ENCODE measurements at places on chromosomes 13 and 19.
A peak's percentile ranks its signal among the peaks of the same experiment; 100 is the strongest.

GRCh38 chr19:40803170-40803856 lies 4.3 kb downstream of the EGLN2 start:
- no peak for DNase-seq

DNA sequence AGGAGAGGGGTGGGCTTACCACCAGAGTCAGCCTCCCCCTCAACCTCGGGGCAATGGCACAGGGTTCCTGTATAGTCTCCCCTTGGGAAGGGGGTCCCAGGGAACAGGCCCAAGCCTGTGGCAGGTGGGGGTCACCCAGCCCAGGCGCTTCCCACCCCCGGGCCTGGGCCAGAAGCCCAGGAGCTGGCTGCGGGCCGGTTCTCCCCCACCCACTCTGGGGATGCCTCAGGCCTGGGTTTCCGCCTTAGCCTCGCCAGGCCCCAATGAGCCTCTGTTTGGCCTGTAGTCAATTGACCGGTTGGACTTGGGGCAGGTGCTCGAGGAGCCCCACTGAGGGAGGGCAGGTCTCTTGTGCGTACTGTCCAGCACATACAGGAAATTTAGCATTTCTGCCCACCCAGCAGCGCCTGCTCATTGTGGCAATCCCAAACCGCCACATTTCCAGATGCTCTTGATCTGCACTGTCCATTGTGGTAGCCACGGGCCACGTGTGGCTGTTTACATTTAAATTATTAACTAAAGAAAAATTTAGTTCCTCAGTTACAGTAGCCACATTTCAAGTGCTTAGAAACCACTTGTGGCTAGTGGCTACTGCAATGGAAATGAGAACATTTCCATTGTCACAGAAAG lies 9.9 kb downstream of the LYL1 start:
- DNase-seq = no peak

DNA sequence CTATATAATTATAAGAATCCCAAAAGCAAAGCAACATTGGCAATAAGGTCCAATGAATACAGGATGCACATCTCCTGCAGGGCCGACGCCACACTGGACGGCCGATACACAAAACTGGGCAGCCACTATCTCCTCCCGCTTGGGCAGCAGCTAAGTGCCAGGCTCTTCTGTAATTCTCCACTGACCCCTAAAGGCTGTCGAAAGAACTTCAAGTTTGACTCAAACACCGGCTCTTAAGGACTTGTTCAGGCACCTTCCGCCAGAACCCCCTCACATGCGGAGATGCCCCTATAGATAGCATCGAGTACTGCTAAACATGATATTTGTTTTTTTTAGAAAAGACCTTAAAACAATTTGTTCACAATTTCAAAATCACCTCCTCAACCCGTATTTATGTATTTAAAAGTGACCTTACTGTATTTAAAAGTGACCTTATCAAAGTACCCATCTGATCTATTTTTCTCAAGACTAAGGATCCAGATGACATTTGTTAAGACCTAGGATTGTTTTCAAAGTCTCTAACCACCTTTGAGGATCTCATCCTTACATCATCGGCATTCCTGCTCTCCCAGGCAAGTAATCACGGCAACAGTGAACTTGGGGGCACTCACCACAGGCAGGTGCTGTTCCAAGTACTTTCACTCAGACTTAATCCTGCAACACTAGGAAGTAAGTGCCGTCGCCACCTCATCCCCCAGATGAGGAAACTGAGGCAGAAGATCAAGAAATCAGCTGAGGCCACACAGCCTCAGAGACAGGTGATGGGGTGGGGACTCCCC lies 77.8 kb downstream of the TUBGCP3 start:
- no peak for DNase-seq

GRCh38 chr13:49214917-49215376 lies 5.2 kb upstream of the MLNR start:
- no peak for DNase-seq

DNA sequence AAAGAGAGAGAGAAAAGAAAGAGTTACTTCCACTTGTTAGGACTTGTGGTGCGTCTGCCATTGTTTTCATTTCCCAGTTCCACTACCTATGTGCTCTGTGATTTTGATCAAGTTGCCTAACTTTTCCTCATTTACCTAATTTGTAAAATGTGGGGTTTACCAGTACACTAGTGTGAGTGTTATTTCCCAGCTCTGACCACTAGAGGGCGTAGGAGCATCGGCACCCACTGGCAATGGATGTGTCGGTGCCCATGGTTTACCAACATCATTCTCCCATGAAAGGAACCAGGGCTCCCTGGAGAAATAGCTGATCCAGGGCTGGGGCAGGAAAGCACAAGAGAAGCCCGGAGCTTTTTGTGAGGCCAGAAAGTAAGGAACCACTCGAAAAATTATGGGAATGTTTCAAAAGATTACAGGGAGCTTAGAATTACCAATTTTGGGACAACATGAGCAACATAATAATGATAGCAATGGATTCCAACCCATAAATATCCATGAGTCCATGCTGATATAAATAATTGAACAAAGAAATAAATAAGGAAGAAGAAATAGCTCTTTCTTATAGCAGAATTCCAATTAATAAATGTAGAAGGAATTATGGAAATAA lies 15.1 kb upstream of the CEACAM4 start:
- DNase-seq = peak; percentile 15

DNA sequence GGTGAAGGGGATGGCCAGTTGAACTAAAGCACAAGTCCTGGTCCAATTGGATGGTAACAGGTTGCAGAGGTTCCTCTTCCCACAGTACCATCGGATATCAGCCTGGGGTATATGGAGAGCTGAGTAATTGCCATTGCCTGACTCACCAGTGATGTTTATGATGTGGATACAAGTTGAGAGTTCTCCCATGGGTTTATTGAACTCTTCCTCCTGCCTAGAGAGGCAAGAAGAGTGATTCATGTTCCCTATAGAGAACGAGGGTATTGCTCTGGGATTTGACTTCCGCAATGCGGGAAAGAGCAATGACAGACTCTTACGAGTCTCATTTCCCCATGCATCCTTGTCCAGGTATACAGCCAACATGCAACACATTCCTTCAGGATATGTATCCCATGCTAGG lies 111.3 kb upstream of the PCDH9 start:
- DNase-seq = no peak

GRCh38 chr13:42119875-42120274 lies 71.4 kb downstream of the DGKH start:
- no peak for DNase-seq

DNA sequence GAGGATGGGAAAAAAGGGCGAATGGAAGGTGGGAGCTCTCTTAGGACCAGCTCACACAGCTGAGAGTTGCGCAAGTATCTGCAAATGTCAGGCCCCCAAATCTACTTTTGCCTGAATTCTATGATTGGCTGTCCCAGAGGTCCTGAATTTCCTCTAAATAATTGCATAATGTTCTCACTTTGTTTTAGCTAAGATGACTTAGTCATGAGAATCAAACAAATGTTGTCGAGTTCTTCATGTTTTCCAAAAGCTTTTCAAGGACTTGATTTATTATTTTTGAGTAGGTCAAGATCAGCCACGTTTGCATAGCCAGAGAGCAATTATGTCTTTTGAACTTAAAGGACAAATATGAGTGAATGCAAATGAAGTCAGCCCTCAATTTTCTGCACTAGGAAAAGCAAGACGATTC lies 246.6 kb upstream of the MAB21L1 start:
- DNase-seq = no peak

DNA sequence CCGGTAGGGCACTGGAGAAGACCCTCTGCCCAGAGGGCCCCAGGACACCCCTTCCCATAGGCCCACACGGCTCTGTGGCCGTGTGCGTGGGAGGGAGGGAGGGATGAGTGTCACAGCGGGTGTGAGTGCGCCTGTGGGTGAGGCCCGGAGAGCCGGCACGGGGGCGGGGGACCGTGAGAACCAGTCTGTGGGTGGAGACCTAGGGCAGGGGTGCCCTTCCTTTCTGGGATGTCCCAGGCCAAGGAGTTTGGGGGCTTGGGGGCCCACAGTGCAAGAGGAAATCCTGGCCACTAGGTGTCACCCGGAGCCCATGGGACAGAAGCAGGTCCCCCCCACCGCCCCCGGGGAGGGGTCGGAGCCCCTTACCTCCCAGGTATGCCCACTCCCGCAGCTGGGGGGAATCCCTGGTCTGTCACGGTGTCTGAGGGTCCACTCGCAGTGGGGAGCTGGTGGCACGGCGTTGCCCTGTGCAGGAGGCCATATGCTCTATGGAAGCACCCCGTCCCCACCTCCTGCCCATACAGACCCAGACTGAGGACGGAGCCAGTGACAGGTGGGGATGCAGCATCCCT lies 16.0 kb upstream of the SLC7A10 start:
- no peak for DNase-seq

GRCh38 chr19:1846517-1847204 lies 1.6 kb downstream of the REXO1 start:
- DNase-seq = no peak

GRCh38 chr19:19362075-19362474 lies 41.4 kb downstream of the MAU2 start:
- DNase-seq = no peak

- no peak for DNase-seq
Measured at GRCh38 chr19:17616961-17617806, 61.7 kb downstream of the COLGALT1 start.

DNA sequence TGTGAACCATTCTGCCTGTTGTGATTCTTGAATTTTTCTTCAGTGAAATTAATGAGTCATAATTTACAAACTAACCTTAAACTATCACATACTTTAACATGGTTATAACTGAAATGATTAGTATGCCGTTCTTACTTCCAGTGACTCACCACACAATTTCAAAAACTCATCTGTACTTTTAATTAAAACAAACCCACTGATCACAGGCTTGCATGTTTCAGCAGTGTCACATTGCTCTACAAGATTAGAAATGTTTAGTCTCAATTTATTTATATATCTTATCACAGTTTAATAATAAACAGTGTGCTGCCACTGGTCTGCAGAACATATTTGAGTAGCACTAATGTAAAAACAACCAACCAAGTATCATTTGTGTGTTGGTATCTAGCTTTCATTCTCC lies 2227.9 kb upstream of the PCDH20 start:
- DNase-seq = no peak

DNA sequence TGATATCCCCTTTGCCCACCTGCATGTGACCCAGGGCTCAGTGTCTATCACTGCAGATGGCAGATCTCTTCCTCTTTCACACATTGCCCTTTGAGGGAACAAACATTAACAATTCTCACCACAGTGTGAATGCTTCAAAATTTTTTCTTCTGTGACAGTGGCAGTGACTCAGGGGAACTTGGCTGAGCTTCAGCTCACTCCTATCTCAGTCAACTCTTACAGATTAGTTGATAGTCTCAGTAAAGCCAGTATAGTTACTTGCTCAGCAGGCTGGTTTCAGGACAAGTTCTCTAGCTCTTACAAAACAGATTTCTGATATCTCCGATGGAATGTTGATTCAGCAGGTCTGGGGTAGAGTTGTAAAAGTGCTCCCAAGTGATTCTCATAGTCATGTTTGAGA lies 166.9 kb downstream of the DLEU7 start:
- no peak for DNase-seq

GRCh38 chr13:97233499-97233898 lies 11.4 kb downstream of the MBNL2 start:
- no peak for DNase-seq
